Left lung (tissue), 14 donors: ENCODE measurements at places on chromosomes 4 and X. TPM values are rescaled to one million over a fixed set of nuclear protein-coding genes. Genes with fewer than 3 reads are reported as not detected.

DNA sequence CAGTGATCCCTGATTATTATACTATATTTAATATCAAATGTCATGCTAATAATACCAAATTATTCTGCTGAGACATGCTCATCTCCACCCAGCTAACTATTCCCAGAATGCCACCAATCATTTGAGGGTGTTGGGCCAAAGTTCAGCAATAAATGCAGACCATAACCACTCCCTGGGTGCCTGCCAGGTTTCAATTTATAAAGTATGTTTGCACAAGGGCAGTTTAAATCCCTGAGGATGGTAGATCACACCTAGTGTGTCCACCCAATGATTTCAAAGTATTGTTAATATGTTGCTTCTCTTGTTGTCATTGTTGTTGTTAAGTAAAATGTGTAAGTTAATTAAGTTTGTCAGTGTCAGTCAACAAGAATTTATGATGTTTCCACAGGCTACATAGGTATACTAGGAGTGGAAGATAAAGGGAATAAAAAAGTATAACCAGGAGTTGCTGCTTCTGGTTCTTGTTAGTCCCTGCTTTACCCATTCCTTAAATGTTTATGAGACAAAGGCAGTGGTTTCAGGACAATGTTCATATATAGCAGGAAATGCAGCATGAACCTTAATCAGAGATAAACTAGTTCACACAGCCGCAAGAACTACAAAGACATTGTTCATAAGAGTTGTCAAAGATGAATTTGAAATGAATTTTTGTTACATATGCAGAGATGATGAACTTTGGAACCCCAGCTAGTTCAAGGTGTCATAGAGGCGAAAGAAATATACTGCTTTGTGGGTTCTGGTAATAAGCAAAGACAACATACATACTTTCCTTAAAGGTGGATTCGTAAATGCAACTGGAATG, 25.5 kb downstream of the HPGD start:
- no peak for DNase-seq

DNA sequence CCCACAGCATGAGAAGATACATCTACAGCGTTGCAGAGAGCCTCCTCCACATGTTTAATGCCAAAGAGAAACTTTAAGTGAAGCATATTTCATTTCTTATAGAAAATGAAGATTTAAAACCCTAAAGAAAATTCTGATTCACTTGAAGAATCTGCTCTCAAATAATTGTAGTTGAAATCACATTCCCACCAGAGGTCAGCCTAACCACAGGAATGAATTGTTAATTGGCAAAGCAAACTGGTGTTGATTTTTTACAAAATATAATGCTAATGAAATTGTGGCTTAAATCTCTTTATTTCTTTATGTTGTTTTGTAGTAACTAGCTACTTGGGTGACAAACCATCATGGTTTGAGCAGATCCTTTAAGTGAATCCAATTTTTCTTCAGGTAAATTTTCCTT, 31.1 kb upstream of the WDR17 start:
- DNase-seq = peak; percentile 63

DNA sequence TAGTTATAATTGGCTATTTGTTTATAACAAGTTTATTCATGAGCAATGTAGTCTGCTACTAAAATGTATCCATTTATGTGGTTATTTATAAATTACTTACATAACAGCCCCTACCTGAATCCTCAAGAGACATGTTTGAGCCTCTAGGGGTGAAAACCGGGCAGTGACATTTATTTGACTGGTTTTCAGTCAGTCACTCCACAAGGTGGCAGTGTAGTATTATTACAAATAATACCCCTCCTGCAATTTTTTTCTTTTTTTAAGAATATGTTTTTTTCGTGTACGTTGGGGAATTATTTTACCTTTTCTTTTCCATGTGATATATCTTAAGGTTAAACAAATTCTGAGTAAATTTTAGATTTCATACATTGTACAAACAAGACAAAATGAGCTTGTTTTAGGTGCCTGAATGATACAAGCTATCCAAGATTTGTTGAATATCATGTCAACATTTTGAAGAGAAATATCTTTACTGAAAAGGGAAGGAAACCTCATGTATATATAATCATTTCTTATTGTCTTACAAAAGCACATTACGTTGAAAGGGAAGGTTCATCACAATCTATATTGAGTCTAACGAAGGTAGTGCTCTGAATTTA, 598.7 kb upstream of the TECRL start:
- DNase-seq = no peak

GRCh38 chr4:56995525-56995924, 16.8 kb downstream of the POLR2B start:
- DNase-seq = peak; percentile 68

GRCh38 chrX:7372825-7373525, 225.0 kb upstream of the PUDP start:
- DNase-seq = no peak

GRCh38 chrX:32448320-32448719, 763.0 kb downstream of the DMD start:
- no peak for DNase-seq

GRCh38 chr4:187135878-187136277, 412.2 kb upstream of the FAT1 start:
- DNase-seq = peak; percentile 12

DNA sequence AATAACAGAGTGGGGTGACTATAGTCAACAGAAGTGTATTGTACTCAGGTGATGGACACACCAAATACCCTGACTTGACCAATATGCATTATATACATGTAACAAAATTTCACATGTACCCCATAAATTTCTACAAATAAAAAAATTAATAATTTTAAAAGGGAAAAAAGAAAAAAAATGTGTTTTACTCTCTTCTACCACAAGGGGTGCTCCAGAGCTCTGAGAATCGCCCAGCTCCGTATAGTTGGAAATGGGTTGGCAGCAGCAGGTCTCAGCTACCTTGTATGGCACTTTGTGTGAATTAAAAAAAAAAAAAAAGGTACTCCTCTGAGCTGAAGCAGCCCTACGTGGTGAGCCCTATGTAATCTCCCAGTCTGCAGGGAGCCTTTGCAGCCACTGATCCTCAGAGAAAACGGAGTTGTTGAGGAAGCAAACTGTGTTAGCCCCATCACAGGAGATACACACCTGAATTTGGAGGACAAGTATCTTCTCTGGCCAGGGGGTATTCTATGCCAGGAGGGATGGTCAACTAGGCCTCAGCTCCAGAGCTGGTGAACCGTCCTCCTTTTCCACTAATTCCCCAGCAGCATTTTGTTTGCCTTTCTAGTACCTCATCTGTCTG, 17.2 kb upstream of the POLA1 start:
- DNase-seq = no peak

DNA sequence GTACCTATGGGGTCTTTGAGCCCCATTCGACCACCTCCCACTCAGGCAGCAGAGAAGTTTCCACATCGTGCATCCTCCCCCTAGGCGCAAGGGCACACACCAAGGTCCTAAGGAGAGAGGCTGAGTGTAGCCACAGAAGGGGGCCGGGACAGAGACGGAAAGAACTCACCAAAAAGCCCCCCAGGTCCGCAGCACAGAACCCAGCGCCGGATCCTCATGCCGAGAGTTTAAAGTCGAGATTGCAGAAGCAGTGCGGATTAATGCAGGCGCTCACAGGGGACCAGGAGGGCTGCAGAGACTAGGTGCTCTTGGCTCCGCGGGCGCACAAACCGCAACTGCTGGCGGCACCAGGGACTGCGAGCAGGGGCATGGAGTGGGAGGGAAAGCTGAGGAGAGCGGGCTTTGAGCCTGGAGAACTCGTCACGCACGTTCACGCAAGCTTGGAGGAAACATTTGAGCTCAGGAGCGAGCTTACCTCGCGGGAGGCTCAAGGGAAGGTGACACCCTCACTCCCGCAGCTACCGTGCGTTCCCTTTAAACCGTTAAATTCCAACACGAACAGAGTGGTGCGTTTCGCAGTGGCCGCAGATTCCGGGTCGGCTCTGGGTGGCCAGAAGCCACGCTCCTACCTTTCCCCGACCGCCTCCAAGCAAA, 8.5 kb downstream of the NKX3-2 start:
- DNase-seq = no peak

DNA sequence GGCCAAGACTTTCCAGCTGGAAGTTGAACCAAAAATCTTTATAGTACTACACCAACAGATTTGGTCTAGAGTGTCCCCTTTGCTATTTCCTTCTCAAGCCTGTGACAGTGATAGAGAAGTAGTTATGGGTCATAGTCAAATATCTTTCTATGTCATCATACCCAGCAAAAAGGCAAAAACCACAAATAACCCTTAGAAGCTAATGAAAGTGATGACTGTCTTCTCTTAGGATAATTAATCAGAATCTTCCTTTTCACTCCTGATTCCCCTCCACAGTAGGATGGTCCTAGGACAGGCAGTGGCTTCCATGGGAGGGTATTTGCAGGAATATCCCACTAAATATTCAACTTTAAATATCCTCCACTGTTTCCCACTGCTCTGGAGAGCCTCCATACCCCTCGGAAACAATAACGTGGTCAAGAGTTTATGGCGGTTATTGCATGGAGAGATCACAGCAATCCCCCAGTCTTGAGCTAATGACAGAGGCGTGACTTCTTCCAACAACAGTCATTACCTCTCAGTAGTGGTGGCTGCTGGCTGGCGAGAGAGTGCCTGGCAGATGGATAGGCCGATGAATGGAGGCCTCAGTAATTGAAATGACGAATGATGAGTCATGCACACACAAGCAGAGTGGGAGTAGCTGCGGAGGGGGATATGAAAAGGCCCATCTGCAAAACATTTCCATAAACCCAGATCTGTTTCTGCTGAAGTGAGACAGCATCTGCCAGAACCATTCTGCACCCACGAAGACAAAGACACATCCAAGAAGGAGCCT, 154.9 kb downstream of the STK32B start:
- no peak for DNase-seq

DNA sequence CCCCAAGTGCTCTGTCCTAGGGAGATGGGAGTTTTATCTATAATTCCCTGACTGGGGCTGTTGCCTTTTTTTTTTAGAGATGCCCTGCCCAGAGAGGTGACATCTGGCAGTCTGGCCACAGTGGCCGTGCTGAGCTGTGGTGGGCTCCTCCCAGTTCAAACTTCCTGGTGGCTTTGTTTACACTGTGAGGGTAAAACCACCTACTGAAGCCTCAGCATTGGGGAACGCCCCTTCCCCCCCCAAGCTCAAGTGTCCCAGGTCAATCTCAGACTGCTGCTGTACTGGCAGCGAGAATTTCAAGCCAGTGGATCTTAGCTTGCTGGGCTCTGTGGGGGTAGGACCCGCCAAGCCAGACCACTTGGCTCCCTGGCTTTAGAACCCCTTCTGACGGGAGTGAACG, 38.3 kb upstream of the CBLL2 start:
- DNase-seq = no peak

DNA sequence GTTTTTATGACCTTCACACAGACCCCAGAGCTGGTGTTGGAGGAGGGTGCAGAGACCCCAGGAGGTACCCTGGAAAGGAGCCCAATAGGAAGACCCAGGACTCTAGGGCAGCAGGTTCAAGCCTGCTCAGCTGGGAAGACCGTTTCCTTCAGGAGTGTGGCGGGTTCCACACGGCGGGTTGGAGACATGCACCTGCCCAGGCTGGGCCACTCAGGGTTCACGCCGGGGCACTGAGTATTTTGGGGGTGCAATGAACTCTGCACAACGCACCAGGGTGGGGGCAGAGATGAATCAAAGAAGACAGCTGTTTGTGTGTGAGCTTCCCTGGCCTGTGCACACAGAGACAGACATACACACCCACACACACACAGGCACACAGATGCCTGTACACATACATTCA, 52.5 kb upstream of the PPP2R3B start:
- DNase-seq = no peak

DNA sequence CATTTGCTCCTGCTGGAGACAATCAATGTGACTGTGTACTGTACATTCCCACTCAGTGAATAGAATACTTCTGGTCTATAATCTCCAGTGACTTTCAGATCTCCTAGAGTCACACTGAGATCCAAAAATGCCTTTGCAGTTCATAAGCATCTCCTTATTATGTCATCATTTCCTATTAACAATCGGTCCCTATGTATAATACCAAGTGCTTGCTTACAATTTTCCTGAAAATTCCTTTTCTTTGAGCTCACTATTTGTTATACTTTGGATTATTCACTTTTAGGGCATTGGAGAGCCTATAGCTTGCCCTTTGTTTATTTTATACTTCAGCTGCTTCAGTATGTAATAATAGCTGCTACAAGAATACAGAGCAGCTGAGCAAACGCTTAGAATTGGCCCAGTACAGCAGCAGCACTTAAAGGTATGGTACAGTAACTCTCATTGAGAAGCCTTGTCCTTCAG, 313.0 kb downstream of the DCTD start:
- DNase-seq = no peak

GRCh38 chr4:185082561-185082960, 60.5 kb upstream of the SLC25A4 start:
- no peak for DNase-seq

GRCh38 chrX:84339507-84340364, 151.7 kb upstream of the RPS6KA6 start:
- DNase-seq = no peak

- DNase-seq = no peak
These were observed 752 bp downstream of the MBTPS2 start for GRCh38 chrX:21840193-21840545.

- no peak for DNase-seq
These were observed 313.1 kb upstream of the IRS4 start for GRCh38 chrX:109049416-109049815.

- no peak for DNase-seq
These were observed 11.3 kb upstream of the RBMXL3 start for GRCh38 chrX:115177932-115178331.

GRCh38 chrX:311156-312129, 7.2 kb downstream of the GTPBP6 start:
- peak; percentile 78 for DNase-seq

GRCh38 chr4:182449930-182450439, 206.8 kb downstream of the TENM3 start:
- DNase-seq = no peak

DNA sequence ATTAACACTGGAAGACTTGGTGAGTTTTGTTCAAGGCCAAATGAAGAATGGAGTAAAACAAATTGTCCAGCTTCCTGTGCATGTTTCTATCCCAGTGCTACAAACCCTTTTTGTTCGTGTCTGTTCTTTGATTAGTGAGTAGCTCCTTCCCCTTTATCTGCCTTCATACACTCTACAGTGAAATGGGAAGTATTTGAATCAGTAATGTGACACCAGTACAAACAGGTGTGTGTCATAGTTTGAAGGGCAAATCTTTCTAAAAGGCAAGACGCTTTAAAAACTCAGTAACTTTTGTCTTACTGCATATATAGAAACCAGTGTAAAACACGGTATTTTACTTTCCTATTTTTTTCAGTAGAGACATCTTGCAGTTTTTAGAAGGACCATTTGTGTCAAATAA, 5.9 kb downstream of the ARHGEF38 start:
- DNase-seq = no peak

GRCh38 chr4:183266371-183266770, 53.7 kb downstream of the CLDN22 start:
- DNase-seq = no peak

- no peak for DNase-seq
These were observed 398.6 kb downstream of the ARHGAP24 start for GRCh38 chr4:85873566-85873965.

Gene HTN1
- total RNA-seq = not detected

Gene CNGA1
- not detected for total RNA-seq

Gene IQCM
- not detected for total RNA-seq

Gene ABCD1
- 14.2 TPM for total RNA-seq

Gene ARSJ
- 23.5 TPM for total RNA-seq

Gene BEX4
- 28.8 TPM for total RNA-seq
